ENCODE measurements at places on chromosomes 6 and 20. TPM values are rescaled to one million over a fixed set of nuclear protein-coding genes. Genes with fewer than 3 reads are reported as not detected.
A peak's percentile ranks its signal among the peaks of the same experiment; 100 is the strongest.

- no peak for DNase-seq
Observed at GRCh38 chr6:18214003-18214402, 50.3 kb downstream of the DEK start.

DDR1 gene
- 23.2 TPM for total RNA-seq

- no peak for DNase-seq
Observed at GRCh38 chr6:37105148-37106050, 64.6 kb upstream of the PIM1 start.

NKX2-2 gene
- not detected for total RNA-seq

DNA sequence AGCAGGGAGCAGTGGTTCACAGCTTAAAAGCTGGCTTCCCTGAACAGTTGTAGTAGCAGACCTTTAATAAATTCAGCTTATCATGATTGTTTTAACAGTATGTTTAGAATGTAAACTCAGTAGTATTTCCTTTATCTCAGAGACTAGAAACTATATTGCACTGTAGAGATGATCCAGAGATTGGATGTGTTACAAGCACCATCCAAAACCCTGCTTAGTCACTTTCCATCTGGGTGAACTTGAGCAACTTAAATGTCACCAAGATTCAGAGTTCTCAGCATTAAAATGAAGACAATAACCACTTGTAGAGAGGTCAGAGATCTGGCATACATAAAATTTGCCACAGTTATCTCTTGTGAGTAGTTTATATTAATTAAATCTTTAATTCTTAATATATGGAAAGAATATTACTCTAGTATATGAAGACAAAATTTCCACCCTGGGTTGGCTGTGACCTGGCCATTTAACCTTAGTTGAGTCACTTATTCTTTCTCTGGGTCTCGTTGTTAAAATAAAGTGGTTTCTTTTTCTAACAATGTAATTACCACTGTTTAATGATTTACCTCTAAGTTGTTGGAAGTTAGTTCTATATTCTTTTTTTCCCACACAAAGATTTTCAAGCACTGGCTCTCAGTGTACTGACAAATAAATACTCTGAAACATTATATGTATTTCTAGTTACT, 239.2 kb upstream of the FKBP1C start:
- no peak for DNase-seq

PPP1R14C gene
- total RNA-seq, result 131 TPM

CGA gene
- not detected for total RNA-seq

- DNase-seq, result no peak
Observed at GRCh38 chr6:141483598-141484061, 649.1 kb upstream of the GJE1 start.

CENPB gene
- 68.3 TPM for total RNA-seq

GRCh38 chr6:16314296-16314695, 75.9 kb downstream of the GMPR start:
- no peak for DNase-seq

- peak; percentile 78 for DNase-seq
Observed at GRCh38 chr20:32457479-32457986, 99.4 kb downstream of the ASXL1 start.

CCN6 gene
- not detected for total RNA-seq

DNA sequence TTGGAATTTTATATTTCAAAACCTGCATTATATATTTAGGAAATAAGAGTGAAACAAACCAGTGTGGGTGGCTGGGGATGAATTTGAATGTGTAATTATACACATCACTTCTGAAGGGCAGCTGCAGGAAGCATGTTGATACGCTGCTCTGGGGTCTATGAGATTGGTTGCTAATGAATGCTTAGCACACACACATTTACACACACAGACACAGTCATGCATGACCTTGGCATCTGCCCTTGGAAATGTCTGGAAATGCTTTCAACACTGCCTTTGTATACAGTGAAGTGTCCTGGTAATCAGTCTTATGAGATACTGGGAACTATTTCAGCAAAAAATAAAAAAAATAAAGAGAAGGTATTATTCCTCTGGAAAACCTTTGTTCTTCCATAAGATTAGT, 83.4 kb downstream of the ELOVL4 start:
- no peak for DNase-seq

EPPIN gene
- not detected for total RNA-seq

GRCh38 chr6:159261995-159262394, 92.8 kb downstream of the FNDC1 start:
- no peak for DNase-seq

- no peak for DNase-seq
Observed at GRCh38 chr20:48782901-48783308, 44.9 kb downstream of the PREX1 start.

TMC2 gene
- total RNA-seq, result not detected

GRCh38 chr20:60100780-60101179, 142.6 kb downstream of the CDH26 start:
- DNase-seq, result no peak
